ENCODE measurements at places on chromosomes 13 and 19.

DNA sequence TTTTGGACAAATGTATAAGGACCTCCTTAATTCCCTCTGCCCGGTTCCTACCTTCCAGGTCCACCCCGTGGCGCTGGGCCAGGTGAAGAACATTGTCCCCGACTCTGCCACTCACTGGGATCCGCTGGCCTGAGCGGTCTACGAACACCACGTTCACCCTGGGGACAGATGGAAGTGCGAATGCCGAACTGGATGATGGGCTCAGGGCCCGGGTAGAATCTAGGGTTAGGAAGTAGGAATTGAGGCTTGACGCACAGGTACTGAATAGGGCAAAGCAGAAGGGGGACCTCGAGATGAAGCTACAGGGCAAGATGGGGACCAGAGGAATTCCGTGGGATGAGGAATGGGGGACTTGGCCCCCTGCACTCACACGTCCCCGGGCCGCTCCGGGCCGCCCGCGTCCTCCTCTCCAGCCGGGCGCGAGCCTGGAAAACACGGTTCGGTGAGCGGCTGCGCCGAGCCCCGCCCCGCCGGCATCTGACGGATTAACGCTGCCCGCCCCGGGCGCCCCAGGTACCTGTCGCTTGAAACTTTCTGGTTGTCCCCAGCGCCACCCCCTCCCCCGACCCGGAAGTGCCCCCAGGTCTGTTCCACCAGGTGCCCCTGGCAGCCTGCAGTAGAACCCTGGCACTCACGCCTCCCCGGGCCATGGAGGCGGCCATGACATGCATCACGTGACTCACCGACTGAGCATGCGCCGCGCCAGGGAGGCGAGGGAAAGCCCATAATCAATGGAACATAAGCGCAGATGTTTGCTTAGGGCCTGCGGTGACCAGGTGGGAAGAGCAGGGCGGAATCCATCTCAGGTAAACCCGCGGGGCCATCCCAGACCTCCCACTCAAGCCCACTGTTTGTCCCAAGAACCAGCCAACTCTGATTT is at the start of gene FDX2:
TSS of gene FDX2 (minus strand) at position 681 of the 880 bp plus-strand sequence. CDS start at position 662, 19 bp downstream.
- peak; percentile 66 for DNase-seq

DNA sequence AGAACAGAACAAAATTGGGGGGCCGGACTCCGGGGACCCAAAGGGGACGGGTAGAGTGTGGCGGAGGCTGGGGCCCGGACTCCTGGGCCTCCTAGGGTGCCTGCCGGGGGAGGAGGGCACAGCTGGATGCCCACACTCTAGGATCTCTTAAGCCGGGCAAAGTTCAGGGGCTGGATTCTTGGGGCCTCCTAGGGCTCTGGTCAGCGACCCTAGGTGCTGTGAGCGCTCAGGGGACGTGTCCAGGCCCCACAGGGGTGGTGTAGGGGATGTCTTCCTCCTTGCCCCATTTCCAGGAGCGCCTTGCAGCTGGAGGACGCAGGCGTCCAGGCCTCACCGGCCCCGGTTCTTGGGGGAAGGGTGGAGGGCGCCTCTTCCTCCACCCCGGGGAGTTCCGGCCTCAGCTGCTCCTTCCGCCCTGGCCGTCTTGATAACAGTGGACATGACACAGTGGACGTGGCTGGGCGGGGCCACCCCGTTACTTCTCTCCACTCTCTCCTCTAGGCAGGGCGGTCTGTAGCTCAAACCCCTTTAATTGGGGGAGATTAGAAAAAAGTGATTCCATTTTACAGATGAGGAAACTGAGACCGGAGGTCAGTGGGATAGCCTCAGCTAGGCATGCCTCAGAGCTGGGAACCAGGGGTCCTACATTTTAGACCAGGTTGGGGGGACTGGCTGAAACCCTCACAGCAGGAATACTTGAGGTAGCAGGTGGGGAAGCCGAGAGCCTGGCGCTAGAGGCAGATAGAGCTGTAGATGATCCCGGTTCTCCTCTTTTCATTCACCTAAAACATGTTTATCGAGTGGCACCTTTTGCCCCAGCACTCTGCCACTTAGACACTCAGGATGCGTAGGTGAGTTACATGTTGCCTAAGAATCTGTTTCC is 705 bp downstream of the STXBP2 start:
- DNase-seq: peak; percentile 34

GRCh38 chr19:34573226-34573864 is 91.8 kb downstream of the WTIP start:
- no peak for DNase-seq

GRCh38 chr13:27259831-27260230 is 8.5 kb downstream of the RPL21 start:
- DNase-seq: no peak

DNA sequence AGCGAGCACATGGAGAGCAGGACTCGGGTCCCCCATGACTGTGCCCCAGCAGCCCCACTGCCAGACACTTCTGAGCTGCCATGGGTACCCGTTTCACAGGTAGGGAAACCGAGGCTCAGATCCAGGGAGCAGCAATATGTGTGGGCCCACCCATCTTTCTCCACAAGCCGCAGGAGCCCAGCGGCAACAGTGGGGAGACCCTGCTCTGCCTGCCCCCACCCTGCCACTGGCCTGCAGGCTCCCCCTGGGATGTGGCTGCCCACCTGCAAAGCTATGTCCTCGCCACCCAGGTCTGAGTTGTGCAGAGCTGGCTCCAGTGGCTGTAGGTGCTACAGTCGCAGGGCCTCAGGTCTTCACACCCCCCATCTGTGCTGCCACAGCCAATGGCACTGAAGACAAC is 50.6 kb upstream of the C1QTNF9B start:
- no peak for DNase-seq

DNA sequence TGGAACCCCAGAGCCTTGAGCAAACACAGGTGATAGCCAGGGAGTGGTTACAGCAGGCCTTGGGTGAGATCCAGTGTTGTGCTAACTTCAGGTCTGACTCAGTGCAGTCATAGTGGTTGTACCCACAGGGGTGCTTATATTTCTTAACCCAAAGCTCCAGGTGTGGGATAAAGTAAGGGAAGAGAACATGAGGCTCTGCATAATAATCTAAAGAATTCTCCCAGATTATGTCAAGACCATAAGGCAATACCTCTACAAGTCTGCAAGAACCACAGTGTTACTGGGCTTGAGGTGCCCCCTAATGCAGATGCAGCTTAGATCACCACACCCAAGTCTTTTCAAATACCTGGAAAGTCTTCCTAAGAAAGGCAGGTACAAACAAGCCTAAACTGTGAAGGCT is 485.4 kb downstream of the RFC3 start:
- DNase-seq: no peak

- no peak for DNase-seq
Observed at GRCh38 chr13:99979453-99980200, 2.0 kb upstream of the ZIC2 start.

- no peak for DNase-seq
Observed at GRCh38 chr19:2197270-2197669, 33.5 kb downstream of the DOT1L start.

GRCh38 chr19:50331221-50331993 is 2.2 kb upstream of the KCNC3 start:
- no peak for DNase-seq

GRCh38 chr13:91079176-91079575 is 268.3 kb upstream of the MIR17HG start:
- no peak for DNase-seq

DNA sequence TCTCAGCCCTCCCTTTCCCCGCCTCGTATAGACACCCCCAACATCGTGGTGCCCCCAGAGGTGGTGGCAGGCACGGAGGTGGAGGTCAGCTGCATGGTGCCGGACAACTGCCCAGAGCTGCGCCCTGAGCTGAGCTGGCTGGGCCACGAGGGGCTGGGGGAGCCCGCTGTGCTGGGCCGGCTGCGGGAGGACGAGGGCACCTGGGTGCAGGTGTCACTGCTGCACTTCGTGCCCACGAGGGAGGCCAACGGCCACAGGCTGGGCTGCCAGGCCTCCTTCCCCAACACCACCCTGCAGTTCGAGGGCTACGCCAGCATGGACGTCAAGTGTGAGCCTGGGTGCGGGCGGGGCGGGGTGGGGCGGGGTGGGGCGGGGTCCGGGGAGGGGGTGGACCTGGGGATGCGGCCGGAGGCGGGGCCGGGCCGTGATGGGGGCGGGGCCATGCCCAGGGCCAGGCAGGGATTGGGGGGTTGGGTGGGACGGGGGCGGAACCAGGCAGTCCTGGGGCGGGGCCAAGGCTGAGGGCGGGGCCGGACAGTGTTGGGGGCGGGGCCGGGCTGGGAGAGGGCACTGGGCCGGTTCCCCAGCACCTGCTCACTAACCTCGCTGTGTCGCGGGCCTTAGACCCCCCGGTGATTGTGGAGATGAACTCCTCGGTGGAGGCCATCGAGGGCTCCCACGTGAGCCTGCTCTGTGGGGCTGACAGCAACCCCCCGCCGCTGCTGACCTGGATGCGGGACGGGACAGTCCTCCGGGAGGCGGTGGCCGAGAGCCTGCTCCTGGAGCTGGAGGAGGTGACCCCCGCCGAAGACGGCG is 7.8 kb downstream of the MAG start:
- DNase-seq: no peak

DNA sequence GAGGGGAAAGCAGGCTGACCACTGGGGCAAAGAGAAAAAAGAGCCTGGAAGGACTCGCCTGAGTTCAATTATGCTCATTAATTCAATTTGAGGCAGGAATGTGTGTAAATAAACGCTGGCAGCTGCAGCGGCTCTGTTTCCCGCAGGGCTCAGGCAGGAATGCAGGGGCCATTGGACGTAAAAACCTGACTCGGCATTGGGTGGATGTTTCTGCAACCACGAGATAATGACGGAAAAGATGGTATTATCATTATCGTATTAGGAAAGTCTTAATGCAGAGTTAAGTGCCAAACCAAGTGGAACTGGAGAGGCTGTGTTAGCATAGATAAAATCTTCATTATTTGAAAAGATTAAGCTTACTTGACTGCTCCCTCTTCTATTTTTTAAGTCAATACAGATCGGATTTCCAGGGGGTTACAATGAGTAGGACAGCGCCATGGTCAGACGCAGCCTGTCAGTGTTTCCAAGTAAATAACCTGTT is 169.8 kb downstream of the SHISA2 start:
- DNase-seq: no peak

GRCh38 chr19:4504891-4505569 is 13.3 kb downstream of the PLIN4 start:
- no peak for DNase-seq

GRCh38 chr13:68509734-68510621 is 1279.8 kb upstream of the PCDH9 start:
- DNase-seq: no peak

DNA sequence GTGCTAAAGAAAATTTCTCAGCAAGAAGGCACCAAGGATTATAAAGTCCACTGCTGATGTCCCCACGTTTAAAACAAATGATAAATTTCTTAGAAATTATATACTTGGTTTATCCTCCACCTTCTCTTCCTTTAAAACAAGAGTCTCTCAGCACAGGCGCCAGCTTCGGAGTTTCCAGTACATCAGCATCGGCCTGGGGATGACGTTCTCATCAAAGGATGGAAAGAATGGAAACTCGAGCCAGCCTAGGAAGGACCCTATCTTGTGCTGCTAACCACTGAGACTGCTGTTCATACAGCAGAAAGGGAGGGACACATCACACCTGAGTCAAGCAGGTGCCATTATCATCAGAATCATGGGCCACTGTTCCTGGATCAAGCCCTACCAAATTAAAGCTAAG is 29.8 kb upstream of the ZNF83 start:
- no peak for DNase-seq

GRCh38 chr13:52812941-52813340 is 35.5 kb downstream of the PCDH8 start:
- DNase-seq: no peak

DNA sequence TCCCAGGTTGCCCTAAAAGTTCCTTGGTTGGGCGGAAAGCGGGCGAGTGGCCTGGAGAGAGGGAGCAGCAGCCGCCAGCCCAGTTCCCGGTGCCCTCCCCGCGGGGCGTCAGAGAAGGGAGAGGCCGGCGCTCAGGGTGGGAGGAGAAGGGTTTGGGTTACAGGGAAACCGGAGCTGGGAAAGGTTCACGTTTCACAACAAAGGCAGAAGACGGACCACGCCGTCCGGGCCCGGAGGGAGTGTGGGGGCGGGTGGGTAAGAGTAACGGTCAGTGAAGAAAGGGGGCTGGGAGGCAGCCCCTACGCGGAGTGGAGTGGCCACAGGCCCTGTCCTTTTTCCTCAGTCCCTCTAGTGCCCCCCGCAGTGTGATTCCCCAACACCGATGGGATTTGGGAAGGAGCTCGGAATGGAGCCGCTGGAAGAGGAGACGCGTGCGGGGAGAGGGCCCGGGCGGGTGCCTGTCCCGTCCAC is 1.6 kb downstream of the SIX5 start:
- DNase-seq: peak; percentile 14

DNA sequence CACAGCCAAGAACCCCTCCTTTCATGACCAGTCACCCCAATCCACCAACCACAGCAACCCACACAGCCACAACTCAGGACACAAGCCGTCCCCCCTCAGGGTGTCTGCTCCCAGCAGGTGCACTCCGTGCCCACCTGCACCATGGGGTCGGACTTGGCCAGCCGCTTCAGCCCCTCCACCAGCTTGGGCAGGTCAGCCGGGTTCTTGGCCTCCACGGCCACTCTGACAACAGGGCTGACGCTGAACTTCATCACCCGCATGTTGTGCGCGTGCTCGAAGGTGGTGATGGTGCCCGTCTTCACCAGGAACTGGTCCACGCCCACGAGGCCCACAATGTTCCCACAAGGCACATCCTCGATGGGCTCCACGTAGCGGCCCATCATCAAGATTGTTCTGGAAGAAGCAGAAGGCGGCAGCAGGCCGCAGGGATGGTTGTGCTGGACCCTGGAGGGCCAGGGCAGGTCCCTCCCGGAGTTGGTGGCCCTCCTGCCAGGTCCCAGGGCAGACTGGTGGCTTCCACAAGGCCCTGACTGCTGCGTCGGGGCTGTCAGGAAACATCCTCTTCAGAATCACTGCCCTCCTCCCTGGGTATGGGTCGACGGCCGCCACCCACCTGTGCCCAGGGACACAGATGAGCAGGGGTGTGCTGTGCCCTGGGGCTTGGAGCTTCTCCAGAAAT is 5.5 kb downstream of the EEF2 start:
- DNase-seq: no peak

- DNase-seq: peak; percentile 6
Observed at GRCh38 chr19:3034656-3035541, 5.8 kb upstream of the TLE2 start.
